Left hindlimb (tissue), 1 donor: ENCODE measurements at places on chromosomes 5 and 9.

DNA sequence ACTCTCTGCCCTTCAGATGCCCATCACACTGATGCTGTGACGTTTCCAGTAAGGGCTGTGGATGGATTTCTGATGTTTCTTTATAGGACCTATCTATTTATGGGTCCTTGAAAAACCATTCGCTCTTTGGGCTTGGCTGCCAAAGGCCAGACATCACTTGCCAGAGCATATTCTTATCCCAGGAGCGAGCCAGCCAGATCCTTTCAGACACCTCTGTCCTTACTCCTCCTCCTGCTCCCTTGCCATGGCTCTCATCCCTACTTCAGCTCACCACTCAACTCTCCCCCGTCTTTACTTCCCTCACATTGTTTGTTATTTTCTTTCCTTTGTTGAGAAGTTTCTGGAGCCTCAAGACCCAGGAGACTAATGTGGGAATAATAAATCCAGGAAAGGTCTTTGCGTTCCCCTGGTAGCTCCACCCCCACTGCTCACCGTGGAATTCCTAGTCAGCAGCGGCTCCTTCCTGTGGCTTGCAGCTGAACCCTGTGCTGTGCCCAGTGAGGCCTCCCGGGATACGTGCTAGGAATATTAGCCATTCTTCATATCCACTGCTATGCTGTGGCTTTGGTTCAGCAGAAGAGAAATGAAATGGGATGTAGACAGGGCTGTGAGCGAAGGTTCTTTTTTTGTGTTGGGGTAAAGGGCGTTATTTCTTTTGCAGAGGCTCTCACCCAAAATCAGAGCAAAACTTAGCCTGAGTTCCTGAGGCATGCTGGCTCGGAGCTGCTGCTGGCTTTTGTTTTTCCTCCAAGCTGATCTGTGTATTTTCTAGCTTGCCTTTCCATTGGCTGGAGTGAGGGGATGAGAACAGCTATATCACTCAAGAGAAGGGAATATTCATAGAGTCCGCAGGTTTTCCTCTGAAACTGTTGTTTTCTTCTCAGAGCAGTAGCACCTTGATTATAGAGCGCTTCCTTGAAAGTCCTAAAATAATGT lies 171.1 kb downstream of the SAXO1 start:
- DNase-seq = peak; percentile 90

DNA sequence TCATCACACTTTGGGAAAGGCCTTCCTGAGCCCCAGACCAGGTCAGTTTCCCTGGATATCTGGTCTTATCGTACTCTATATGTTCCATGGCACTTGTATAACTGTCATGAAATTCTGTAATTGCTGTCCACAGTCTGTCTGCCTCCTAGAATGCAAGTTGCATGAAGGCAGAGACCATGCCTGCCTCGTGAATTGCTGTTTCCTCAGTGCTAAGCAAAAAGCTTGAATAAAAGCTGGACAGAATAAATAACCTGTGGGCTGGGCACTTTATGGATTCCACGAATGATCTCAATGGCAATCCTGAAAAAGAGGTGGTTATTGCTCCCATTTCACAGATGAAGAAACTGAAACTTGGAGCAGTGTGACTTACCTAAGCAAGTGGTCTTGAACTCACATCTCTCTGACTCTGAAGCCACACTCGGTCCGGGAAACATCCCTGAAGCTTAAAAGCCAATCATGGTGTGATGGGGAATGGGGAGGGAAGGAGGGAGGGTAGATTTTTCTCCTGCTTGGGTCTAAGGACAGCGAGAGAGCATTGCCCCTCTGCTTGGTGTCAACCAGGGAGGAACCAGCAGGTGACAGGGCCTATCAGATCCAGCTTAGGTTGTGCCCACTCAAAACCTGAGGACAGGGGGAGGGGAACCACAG lies 13.2 kb upstream of the LHX2 start:
- DNase-seq = no peak

GRCh38 chr9:36935768-36936497 lies 98.1 kb downstream of the PAX5 start:
- no peak for DNase-seq

DNA sequence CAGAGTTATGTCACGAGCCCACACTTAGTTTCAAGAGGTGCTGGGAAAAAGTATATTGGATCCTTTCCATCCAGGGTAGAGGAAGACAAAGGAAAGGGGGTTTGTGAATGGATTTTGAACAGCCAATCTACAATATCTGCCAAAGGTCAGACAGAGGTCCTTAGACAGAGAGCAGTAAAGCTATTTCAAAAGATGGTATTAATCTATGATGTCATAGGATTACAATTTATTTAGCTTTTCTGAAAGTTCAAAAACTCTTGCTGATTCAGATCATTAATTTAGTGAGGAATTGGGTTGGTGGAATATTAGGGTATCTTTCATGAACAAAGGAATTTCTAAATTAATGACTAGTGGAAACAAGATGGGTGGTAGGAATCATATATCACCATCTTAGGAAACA lies 126.9 kb downstream of the NTRK2 start:
- DNase-seq = no peak

GRCh38 chr5:23385036-23385435 lies 122.4 kb upstream of the PRDM9 start:
- no peak for DNase-seq

DNA sequence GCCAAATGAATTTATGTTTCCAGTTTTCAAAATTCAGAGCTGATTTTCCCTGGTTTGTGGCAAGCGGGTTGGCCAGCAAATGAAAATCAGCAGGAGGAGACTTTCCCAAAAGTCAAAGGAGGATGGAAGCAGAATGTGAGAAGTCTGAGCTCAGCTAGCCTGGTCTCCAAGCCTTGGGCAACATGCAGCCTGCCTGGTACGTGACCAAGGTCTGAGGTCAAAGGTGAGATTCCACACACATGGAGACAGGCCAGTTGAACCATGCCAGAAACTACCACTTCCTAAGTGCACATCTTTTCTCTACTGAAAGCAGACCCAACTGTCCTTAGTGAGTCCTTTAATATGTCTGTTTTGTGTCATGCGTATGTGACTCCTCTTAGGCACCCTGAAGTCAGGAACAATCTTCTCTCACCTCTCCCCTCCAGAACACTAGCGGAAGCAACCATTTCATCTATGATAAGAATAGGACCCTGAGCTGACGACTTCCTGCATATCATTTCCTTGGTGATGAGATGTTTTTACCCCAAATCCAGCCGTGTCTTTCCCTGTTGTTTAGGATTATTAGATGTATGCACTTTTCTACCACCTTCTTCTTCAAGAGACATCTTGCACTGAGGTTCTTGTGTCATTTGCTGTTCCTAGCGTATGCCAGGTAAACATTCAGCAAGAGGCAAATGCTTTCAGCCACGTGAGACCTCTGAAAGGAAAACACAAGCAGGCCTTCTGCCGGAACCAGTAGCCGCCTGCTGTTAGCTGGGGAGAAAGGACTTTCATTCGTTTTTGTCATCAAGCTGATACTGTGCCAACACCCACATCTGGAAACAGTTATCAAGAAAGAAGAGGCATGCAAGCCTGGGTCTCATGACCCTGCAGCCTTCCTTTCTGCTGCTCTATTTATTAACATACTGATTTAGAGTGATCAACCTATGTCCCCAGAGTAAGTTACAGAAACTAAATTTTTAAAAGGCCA lies 9.7 kb upstream of the TGFBI start:
- peak; percentile 84 for DNase-seq

GRCh38 chr9:19371942-19372341 lies 8.1 kb downstream of the RPS6 start:
- DNase-seq = no peak

DNA sequence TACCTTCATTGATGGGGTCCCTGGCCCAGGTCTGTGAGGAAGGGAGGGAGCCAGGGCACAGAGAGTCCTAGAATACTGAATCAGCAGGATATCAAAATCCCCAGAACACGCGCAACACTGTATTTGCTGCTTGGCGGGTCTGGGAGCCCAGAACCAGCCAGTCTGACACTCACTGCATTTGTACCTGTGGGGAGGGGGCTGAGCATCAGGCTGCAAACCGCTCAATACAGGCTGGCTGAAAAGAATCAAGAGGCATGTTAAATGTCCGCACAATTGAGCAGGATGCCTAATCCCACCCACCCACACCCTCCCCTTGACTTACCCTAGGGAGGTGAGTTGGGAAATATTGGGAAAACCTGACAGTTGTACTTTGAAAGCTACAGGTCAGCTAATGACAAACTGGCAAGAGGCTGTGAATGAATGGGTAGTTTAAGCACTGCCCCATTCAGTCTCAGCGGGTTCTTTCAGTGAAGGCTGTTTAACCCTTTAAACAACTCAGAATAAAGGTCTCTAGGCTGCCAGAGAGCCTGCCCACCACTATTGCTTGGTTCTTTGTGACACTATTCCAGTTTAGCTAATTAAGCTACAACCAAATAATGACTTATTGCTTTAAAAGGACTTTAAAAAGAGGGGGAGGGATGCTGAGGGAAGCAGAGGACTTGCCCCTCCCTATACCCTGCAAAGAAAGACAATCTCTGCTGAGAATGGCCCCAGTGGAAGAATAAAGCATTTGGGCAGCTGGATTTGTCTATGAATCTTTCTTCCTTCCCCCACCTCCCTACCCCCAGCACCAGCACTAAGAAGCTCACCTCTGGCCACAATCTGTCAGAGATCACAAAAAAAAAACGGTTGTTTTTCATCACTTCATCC lies 5.0 kb downstream of the SPRY4 start:
- no peak for DNase-seq

DNA sequence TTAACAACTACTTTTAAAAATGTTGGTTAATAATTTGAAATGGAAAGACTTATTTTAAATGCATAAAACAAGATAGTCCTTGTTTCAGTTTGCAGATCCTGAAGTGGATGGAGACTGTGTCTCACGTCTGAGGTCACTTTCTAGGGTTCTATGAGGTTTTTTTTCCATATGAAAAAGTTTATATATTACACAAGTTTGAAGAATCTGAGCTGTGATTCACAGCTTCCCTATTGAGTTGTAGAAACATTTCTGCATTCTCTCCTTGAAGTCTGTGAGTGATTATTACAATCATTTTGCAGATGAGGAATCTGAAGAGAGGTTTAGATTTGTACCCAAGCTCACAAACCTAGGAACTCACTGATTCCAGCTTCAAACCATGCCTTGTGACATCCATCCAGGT lies 442.5 kb upstream of the KLF4 start:
- no peak for DNase-seq

GRCh38 chr5:16721151-16722096 lies 104.6 kb upstream of the RETREG1 start:
- no peak for DNase-seq

DNA sequence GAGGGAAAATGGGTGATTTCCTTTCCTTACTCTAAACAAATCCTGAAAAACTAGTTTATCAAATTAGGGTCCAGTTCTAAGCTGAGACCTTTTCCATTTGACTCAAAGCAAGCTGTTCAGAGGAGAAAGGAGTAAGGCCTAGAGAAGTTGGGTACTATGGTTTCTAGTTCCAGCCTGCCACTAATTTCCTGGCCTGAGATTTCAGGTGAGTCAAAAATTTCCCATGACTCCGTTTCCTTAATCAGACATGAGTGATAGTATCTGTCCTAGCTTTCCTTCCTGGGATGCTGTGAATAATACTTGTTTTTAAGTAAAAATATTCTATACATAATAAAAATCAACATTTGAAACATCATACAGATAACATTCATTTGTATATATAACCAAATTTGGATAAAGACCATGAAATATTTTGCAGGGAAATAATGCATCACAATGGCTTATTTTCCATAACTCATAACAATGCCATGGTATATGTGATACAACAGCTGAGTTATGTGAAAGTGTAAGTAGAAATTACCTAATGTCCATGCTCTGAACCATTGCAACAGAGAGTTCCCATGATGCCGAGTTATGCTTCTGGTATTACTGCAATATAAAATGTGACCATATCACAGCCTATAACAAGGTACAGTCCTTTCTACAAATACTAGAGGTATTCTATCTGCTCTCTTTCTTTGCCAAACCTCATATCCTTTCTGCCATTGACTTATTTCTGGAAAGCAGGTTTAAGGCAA lies 142.7 kb downstream of the MLLT3 start:
- no peak for DNase-seq

DNA sequence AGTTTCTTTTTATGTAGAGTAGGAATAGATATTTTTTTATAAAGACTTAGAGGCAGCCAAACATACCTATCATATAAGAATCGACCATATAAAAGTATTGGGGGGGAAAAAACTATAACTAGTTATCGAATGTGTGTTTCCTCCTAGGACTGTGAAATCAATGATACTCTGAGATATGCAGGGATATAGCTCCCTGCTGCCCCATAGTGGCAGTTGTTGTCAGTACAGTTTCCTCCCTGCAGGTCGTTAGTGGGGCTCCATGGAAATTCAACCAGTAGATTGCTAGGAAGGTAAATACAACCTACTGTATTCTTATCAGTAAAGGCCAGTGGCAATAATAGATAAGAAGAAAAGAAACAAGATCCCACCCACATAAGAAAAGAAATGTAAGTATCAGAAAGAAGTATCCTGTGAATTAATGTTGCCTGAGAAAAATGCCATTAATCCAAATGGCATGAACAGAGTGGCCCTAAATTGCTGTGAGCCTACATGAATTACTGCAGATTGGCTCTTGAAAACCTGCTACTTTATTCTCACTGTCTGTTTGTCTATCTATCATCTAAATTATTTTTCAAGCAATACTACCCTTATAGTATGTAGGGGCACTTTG lies 136.9 kb upstream of the FBN2 start:
- no peak for DNase-seq

DNA sequence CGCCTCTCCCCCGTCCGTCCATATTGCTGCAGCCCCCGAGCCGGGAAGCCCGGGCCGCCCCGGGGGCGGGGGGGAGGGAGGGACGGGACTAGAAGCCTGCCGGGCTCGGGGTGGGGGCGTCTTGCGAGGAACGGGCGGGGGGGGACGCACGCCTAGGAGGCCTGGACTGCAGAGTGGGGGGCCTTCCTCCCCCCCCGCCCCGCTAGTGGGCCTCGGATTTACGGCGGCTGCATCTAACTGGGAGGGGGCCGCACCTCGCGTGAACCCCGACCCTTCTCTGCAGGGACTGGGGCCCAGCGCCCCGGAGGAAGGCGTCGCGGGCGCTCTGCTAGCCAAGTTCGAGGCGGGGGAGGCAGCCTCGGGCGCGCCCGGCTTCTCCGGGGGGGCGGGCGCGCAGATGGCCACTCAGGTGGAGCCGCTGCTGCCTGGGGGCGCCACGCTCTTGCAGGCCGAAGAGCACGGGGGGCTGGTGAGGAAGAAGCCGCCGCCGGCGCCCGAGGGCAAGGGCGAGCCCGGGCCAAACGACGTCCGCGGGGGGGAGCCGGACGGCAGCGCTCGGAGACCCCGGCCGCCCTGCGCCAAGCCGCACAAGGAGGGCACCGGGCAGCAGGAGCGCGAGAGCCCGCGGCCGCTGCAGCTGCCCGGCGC lies at the start of gene LARP1:
LARP1 (plus strand) TSS at position 17 of the 648 bp plus-strand sequence; CDS start at position 398, 381 bp downstream.
- no peak for DNase-seq

- no peak for DNase-seq
Observed at GRCh38 chr5:8176101-8176693, 307.2 kb downstream of the MTRR start.

DNA sequence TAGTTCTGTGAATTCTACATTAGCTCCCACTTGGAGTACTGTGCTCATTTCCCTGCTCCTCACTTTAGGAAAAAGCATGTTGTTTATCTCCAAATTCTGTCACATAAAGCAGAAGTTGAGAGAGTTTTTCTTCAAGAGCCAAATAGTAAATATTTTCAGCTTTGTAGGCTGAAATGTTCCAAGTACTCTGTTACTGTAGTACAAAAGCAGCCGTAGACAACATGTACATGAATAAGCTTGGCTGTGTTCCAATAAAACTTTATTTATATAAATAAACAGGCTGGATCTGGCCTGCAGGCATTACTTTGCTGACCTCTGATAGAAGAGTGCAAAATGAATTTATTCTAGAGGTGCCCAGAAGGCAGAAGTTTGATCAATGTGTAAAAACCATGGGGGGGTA lies 73.0 kb upstream of the AGXT2 start:
- no peak for DNase-seq
